ENCODE measurements at places on chromosomes 6 and 20.

DNA sequence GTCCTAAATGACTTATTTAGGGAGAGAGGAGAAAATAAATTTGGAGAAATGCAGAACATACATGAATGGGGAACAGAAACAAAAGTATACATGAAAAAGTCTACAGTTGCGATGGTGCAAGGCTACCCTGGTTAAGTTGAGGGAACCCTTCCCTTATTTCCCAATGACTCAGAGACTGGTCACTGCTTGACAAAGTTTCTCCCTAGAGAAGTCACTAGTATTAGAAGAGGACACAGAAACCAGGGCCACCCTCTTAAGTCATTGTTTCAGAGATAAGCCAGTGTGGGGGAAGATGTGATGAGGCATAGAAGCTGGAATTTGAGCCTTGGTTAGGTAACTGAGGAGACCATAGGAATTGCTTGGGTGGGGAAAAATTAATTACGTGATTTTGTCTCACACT lies 24.4 kb upstream of the EDN1 start:
- no peak for DNase-seq

- no peak for DNase-seq
These were observed 28.2 kb upstream of the FABP7 start for GRCh38 chr6:122751326-122751725.

- DNase-seq, result no peak
These were observed 43.4 kb downstream of the QKI start for GRCh38 chr6:163457637-163458561.

GRCh38 chr6:141097471-141097870 lies 1035.3 kb upstream of the GJE1 start:
- DNase-seq, result no peak

- DNase-seq, result no peak
These were observed 44.8 kb downstream of the MRAP2 start for GRCh38 chr6:84078335-84078734.

DNA sequence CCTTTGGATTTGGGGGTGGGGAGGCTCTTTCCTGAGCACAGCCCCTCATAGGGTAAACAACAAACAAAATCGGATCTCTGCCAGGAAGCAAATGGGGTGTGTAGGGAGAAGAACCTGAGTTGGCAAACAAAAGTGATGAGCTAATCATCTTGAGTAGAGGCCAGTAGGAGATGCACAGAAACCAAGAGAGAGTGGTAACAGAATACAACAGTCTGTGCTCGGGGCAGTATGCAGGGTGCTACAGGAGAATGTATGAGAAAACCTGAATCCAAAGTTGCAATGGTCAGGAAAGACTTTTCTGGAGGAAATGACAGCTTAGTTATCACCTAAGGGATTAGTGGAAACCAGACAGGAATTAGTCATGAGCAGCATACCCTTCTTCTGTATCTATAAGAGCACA lies 177.8 kb downstream of the CDKAL1 start:
- no peak for DNase-seq

DNA sequence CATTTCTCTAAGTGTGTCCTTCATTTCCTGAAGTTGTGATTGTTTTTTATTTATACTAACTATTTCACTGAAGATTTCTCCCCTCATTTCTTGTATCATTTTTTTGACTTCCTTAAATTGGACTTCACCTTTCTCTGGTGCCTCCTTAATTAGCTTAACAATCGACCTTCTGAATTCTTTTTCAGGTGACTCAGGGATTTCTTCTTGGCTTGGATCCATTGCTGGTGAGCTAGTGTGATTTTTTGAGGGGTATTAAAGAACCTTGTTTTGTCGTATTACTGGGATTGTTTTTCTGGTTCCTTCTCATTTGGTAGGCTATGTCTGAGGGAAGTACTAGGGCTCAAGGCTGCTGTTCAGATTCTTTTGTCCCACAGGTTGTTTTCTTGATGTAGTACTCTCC lies 92.8 kb downstream of the ESR1 start:
- no peak for DNase-seq

DNA sequence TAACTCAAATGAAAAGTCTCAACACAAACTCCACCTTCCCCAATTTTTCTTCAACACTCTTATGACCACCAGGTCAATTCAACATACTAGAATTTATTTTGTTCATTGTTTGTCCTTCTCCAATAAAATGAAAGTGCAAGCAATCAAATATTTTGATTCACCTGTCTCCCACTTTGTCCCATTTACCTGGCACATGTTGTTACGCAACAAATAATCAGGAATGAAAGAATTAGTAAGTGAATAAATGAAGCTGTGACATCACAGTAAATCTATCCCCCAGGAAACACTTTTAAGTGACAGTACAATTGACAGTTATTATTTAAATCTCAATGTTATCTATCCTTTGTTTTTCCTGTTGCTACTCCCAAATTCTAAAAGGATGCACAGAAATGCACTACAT lies 393.7 kb upstream of the OPRM1 start:
- DNase-seq, result no peak

GRCh38 chr6:165118736-165119135 lies 190.7 kb downstream of the C6orf118 start:
- DNase-seq, result no peak

- no peak for DNase-seq
These were observed 148.7 kb downstream of the SOX4 start for GRCh38 chr6:21742238-21742660.

DNA sequence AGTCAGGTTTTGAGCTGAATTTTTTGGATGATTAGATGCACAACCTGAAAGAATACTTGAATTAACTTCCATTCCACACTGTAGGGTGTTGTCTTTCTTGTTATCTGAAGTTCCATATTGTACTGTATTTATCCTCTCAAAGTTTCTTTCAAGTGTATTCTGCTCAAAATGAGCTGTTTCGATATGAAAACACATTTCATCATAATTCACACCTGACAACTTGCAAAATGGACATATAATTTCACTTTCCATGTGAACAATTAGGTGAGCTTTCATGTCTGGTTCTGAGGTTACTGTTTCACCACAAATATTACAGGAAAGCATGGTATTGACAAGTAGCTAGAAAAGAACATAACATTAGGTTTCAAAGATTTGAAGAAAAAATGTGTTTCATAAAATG lies 1.7 kb downstream of the ZUP1 start:
- no peak for DNase-seq

DNA sequence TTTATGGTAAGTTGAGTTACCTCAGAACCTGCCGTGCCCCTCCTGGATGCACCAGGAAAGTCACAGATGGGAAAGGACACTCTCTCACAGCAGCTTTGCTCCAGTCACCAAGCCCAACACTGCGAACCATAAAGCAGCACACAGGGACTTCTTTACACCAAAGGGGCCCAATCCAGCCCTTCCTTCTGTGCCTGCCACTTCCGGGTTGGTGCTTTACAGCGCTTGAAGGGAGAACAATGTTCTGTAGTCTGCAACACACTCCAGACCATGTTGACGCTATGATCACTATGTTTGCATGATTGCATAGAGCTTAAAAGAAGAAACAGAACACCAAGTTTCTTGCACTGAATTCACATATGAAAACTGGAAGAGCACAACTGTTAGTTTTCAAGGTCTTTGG lies 57.1 kb downstream of the SERAC1 start:
- no peak for DNase-seq

GRCh38 chr6:127483399-127484055 lies 24.3 kb upstream of the KIAA0408 start:
- DNase-seq, result no peak

- DNase-seq, result no peak
These were observed 469.8 kb upstream of the AGPAT4 start for GRCh38 chr6:161743509-161744178.

- DNase-seq, result no peak
These were observed 257.4 kb downstream of the MAFB start for GRCh38 chr20:40431611-40432010.

DNA sequence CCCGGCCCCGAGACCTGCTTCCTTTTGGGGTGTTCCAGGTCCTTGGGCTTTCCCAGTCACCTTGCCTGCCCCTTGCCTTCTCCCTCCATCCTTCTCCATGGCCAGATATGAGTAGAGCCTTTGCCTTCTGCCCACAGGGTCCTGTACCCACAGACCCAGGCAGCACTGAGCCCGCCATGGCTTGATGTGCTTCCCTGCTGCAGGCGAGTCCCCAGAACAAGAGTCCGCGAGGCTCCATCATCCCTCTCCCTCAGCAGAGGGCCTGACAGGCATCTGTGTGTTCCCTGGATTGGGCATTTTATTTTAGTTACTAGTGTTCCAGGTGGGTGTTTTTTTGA lies 21.9 kb downstream of the PYGB start:
- no peak for DNase-seq

DNA sequence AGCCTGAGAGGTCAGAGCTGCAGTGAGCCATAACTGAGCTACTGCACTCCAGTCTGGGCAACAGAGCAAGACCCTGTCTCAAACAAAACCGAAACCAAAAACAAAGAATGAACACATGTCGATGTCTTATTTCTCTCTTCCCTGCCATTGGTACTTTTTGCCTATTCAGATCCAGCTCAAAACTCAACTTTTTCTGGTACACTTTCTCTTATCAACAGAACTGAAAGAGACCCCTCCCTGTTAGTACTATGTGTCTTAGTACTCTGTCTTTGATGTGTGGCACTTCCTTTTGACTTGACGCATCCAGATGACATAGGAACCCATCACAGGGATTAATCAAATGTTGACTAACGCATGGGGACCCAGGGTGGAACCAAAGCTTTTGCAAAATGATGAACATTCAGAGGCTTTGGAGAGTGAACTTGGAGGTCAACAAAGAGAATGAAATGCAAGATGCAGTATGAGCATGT lies 44.8 kb downstream of the AKAP12 start:
- no peak for DNase-seq

DNA sequence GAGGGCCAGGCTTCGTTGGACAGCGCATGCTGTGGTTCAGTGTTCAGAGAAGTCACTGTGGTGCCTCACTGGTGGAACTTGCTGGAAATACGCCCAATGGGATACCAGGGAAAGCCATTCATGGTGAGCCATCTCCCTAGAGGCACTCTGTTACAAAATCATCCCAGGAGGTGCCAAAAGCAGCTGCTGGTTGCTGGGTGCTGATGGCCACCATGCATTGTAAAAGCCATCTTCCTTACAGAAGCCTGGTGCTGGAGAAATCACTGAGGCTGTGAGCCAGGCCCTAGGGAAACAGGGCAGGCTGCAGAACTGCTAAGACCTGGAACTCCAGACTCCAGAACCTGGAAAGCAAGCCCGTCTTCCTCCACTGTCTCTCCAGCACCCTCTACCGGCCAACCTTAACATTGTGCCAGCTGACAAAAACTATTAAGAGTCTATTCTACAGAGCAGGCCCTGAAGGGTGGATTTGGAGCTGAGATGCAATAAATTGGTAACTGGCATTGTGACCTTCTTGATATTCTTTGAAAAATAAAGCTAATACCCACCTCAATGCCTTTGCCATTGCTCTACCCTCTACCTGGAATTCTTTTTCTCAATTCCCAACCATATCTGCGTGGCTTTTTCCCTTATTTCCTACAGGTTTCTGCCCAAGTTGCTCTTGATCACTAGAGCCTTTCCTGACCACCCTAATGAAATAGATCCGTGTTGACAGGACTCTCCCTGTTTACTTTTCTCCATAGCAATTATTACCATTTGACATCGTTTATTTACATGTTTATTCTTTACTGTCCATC lies 18.5 kb downstream of the SNRPB start:
- peak; percentile 26 for DNase-seq

GRCh38 chr6:1482381-1483166 lies 93.2 kb downstream of the FOXF2 start:
- no peak for DNase-seq

DNA sequence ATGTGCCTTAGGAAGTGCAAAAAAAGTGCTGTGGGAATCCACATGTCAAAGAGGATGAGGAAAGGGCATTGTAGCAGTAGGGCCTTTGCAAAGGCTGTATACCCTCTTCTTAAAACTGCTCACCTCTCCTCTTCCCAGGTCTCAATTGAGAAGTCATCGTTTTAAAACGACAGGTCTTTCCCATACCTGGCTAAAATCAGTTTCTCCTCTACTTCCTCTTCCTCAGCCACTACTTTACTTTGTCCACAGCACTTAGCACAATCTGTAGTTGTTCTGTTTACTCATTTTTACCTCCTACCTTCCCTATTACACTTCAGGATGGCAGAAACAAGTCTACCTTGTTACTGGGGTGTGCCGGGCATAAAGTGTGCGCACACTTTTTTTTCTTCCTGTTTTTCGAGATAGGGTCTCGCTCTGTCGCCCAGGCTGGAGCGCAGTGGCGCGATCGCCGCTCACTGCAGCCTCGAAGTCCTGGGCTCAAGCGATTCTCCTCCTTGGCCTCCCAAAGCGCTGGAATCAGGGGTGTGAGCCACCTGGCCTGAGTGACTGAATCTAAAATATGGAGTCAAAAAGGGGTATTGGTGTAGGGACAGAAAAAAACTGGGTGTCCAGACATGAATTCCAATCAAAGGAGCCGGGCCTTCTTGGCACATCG lies 9.8 kb upstream of the ELOVL5 start:
- no peak for DNase-seq

GRCh38 chr20:49280463-49281058 lies 2.7 kb upstream of the ZNFX1 start:
- DNase-seq, result no peak

DNA sequence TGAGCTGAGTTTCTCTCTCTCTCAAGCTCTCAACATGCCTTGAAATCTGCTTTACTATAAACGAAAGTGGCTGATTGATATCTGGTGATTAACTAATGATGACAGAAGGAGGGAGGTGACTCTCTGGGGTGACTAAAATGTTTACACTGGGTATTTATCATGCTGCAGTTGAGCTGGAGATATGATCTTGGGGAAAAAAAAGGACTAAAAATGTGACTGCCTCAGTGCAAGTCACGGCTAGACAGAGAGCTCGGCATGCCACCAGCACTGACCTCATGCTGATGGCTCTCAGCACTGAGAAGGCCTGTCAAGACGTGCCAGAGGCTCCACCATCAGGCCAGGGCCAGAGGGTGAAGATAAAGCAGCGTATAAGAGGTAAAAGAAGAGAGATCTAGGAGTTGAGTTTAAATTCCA lies 103.1 kb upstream of the SPACA1 start:
- DNase-seq, result no peak

DNA sequence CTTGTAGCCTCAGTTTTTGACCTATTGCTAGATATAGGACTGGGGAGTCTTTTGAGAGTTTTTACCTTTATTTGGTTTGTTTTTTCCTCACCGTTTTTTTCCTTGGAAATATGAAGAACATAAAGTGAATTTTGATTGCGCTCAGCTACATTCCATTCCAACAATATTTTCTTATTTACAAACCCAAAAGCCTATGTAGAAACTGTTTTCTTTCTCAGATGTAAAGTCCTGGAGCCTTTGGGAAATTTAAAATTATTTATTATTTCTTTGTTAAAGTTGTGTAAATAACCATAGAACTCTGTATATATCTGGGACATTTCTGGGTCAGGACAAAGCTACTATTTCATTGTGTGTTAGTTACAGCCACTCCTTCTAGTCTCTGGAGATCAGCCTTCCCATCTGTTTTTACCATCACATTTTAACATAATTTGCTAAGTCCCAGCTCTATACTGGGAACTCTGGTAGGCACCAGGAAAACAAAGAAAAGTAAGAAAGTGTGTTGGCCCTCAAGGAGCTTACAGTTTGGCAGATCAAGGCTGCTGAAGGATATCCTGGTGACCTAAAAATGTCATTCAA lies 68.8 kb downstream of the JAG1 start:
- no peak for DNase-seq

DNA sequence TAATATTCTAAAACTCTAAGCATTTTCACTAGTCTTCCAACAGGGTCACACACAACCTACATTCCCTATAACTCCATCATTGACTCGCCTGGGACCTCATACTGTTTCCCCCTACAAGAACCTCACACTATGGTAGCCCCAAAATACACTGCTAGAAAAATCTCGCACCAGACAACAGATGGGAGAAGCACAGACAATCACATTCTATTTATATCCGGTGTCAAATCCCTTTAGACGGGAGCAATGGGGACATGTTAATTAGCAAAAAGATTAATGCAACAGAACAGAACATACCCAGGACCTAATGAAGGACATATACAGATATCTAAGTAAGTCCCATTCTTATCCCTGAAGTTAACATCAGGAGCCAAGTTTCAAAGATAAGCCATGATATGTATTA lies 33.6 kb downstream of the TMX4 start:
- DNase-seq, result no peak

Measured in stimulated activated CD4-positive, alpha-beta T cell treated with anti-CD3 and anti-CD28 coated beads, Interleukin-15, amount 100 ng/mL, for 1 hour (primary cell).